ENCODE measurements at places on chromosomes 6 and 20.

- peak; percentile 67 for DNase-seq
Measured at GRCh38 chr6:43798688-43799444, 28.9 kb downstream of the VEGFA start.

GRCh38 chr20:49482621-49483017, at the start of gene KCNB1:
Gene KCNB1 (minus strand): TSS chr20:49482668. CDS start chr20:49482480, 188 bp downstream.
- peak; percentile 26 for DNase-seq

DNA sequence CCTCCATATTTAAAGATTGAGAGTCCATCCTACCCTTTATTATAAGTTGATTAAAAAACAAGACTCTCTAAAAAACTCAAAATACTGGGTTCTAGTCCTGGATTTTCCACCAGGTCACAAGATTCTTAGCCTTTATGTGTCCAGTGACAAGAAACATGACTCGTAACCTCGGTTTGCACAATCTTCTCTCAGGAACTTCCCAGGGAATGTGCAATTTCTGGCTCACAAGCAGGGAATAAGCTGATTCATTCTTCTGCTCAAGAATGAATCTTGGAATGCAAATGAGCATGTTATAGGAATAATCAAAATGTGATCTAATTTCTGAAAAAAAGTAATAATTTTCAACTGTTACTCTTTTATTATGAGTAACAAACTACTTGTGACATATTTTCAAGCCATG, 45.1 kb downstream of the OGFRL1 start:
- DNase-seq = no peak

GRCh38 chr6:8710668-8711431, 275.5 kb upstream of the SLC35B3 start:
- DNase-seq = no peak

- no peak for DNase-seq
Measured at GRCh38 chr6:152941746-152942145, 41.1 kb downstream of the FBXO5 start.

GRCh38 chr6:11433860-11434259, 103.7 kb upstream of the TMEM170B start:
- no peak for DNase-seq

DNA sequence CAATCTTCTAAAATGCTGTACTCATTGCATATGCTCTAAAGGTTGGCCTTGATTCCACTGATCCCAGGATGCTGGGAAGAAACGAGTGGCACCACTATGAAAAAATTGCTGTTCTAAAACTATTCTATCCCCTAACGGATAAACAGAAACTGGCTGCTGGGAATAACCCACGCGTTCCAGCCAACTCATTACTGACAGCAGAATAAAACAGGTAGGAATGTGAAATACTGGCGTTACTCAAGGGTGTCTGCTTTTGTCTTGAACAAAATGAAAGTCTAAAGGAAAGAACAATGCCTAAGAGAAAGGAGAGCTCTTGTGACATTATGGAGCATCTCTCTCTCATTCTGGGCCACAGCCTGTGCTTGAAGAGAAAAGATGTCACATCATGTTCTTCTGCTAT, 26.1 kb downstream of the GPR63 start:
- no peak for DNase-seq

DNA sequence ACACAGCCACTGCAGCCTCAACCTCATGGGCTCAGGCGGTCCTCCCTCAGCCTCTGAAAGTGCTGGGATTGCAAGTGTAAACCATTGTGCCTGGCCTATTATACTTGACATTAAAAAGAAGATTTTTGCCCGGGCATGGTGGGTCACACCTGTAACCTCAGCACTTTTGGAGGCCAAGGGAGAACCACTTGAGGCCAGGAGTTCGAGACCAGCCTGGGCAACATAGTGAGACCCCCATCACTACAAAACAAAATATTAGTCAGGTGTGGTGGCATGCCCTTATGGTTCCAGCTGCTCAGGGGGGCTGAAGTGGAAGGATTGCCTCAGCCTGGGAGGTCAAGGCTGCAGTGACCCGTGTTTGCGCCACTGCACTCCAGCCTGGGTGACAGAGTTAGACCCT, 42.4 kb downstream of the FAM217A start:
- no peak for DNase-seq

DNA sequence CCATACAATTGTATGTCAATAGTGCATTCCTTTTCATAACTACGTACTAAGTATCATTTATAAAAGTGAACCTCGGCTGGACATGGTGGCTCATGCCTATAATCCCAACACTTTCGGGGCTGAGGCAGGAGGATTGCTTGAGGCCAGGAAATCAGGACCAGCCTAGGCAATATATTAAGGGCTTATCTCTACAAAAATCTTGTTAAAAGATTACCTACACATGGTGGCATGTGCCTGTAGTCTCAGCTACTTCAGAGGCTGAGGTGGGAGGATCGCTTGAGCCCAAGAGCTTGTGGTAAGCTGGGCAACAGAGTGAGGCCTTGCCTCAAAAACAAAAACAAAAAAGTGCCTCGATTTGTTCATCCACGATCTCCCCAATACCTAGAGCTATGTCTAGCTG, 449.7 kb upstream of the SULF2 start:
- DNase-seq = no peak

DNA sequence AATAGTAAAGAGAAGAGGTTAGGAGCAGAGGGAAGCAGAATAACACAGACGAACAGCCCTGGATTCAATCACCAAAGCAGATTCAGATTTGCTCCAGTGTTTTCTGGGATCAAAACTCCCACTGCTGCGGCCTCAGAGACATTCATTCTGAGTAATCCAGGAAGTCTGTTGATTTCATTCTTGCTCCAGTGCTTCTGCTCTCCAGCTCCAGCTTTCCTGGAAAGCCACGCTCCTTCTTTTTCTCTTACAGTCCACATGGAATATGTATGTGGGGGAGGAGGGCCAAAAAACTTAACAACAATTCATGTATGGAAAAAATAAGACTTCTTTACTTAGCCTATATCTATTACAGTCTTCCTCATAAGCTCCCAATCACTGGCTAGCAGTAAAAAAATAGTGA, 26.4 kb upstream of the UST start:
- no peak for DNase-seq

DNA sequence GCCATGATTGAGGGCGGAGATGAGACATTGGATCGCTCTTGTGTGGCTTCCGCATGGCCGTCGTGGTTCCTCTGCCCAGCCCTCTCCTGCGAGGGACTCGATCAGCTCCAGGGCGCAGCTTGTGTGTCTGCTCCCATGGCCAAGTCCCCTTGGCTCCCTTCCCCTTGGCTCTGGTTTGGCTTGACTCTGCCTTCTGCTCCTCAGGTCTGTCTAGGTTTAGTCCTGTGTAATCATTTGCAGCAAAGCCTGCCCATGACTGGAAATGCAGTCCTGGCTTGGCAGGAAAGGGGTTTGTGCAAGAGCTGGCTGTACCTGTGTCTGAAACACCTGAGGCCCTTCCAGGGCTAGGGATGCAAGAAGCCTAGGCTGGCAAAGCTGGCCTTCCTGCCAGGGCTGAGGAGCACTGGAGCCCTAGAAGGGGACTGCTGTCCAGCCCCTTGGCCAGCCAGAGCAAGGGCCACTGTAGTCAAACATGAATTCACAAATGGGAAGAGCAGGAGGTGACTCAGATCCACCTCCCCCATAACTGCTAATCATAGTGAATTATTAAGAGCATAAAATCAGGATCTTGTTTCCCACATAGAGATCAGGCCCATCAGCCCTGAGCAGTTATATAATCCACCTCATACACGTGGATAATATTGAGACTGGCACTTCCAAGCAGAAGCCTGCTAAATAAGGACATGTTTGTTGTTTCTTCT, 196.8 kb downstream of the FARS2 start:
- no peak for DNase-seq

DNA sequence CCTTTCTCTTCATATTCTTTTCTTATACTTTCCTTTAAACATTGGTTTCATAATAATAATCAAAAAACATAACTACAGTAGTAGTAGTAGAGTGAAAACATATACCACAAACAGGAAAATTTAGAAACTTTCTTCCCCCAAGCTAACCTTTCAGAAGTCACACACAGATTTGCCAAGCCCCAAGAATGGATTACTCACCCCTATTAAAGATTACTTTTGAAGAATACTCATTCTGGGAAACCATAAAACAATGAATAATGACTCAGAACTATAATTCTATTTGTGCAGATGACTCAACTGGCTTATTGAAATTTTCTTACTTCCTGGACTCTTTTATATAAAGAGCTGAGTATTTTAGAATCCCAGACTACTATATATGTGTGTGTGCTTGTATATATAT, 119.4 kb upstream of the GJE1 start:
- no peak for DNase-seq

All from CD4-positive, alpha-beta T cell (primary cell).